Neural crest cell (in vitro differentiated cells): ENCODE measurements at places on chromosomes 1 and 21. TPM values are rescaled to one million over a fixed set of nuclear protein-coding genes. Genes with fewer than 3 reads are reported as not detected.

- no peak for DNase-seq
Measured at GRCh38 chr1:64472805-64473204, 2.9 kb downstream of the CACHD1 start.

GRCh38 chr1:174954671-174955669, 44.8 kb upstream of the CACYBP start:
- DNase-seq, result no peak

DNA sequence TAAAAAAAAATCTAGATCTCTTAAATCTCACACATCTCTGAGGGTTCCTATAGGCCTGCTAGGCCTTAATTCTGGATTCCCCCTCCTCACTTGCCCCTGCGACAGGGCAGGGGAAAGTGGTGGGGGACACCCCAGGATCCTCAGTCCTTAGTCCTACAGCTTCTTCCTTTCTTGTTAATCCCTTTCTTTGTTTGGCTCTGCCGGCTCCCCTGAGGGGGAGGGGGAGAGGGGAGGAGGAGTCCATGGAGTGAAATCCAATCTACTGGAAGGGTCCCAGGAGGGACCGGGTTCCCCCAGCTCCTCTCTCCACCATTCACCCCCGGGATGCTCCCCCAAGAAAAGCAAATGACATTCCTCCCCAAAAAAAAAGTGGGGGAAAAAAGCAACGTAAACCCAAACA, 8.5 kb downstream of the MEX3A start:
- DNase-seq, result no peak

GRCh38 chr1:214441119-214441518, 110.3 kb downstream of the PTPN14 start:
- no peak for DNase-seq

DNA sequence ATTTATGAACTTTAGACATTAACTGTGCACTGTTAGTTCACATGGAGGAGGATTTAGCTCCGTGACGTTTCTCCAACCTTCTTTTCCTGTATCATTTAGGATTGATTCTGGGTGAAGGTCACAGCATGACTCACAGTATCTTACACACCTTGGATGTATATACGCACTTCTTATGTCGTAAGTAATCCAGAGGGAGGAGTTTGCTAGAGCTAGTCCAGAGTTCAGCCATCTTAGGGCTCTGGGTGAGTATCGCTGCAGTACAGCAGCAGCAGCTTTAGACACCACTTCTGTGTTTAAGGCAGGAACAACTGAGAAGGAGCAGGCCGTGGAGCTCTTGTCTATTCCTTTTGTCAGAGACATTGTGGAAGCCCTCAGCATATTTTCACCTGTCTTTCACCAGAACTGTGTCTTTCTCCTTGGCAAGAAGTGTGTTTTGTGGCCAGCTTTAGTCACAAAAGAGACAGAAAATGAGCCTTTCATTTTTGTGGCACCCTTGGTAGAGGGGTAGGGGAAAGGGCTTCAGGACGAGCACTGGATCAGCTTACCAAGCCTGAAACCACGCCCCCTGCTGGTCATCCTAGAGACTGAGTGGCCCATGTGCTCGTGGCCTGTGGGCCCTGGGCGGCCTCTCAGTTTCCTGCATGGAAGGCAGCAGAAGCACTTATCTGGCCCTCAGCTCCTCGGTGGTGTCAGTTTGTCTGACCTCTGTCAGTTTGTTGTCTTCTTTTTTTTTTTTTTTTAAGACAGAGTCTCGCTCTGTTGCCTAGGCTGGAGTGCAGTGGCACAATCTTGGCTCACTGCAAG, 64.0 kb downstream of the ADARB1 start:
- peak; percentile 80 for DNase-seq

- peak; percentile 19 for DNase-seq
Measured at GRCh38 chr1:245216366-245217115, 61.8 kb downstream of the KIF26B start.

- DNase-seq, result no peak
Measured at GRCh38 chr1:115133440-115133839, 44.1 kb upstream of the TSPAN2 start.

GRCh38 chr1:46081619-46082018, 50.8 kb downstream of the PIK3R3 start:
- DNase-seq, result no peak

- peak; percentile 64 for DNase-seq
Measured at GRCh38 chr1:91564888-91565701, 64.4 kb downstream of the CDC7 start.

- no peak for DNase-seq
Measured at GRCh38 chr1:36835017-36835695, 199.2 kb downstream of the GRIK3 start.

- no peak for DNase-seq
Measured at GRCh38 chr1:167022384-167022783, 33.3 kb downstream of the MAEL start.

DNA sequence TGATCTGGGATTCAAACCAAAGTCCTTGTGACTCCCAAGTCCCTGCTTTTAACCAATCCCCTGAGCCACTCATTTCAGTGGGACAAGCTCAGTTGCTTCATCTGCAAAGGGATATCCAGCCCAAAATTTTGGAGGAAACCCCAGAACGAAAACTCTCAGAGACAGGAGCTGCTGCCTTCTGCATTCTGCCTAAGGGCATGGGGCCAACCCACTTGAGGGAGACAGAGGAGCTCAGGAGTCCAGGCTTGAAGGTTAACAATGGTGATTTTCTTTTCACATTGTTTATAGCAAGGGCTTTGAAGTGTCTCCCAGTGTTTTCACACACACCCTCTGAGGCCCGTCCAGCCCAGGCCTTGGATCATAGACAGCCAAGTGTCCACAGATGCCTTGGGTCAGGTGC, 148.1 kb upstream of the CTTNBP2NL start:
- no peak for DNase-seq

DNA sequence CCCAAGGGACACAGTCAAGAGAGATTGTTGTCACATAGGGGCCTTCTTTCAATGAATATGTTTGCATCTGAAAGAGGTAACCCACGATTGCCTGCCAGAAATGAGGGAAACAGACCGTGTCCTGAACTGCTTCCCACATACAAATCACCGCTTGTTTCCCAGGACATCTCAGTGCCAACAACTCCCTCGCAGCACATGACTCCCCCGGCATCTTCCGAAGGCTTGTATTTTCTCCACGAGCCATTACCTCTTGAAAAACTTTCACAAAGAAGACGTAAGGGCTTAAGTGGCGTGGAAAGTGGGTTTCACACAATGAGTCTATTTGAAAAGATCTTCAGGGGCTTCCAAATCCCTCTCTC, 31.6 kb upstream of the PDE9A start:
- no peak for DNase-seq

Gene SPATC1L
- 27.5 and 28.1 TPM in 2 replicates for total RNA-seq

Gene LCE6A
- total RNA-seq, result not detected in 2 replicates

Gene LEMD1
- total RNA-seq, result 10.2 and 10.7 TPM in 2 replicates

Gene MCOLN2
- 0.52 and 1.0 TPM in 2 replicates for total RNA-seq

Gene ATP6V1G3
- total RNA-seq, result not detected in 2 replicates

Gene SELL
- total RNA-seq, result not detected in 2 replicates

Gene POU3F1
- 10.7 and 12.1 TPM in 2 replicates for total RNA-seq

Gene PDPN
- 47.4 and 51.7 TPM in 2 replicates for total RNA-seq

Gene LRRN2
- 4.5 and 5.0 TPM in 2 replicates for total RNA-seq

Gene AK5
- 1.1 and 1.7 TPM in 2 replicates for total RNA-seq
